Activated CD8-positive, alpha-beta memory T cell treated with anti-CD3 and anti-CD28 coated beads for 1 hour (primary cell): ENCODE measurements at places on chromosomes 1 and 21.

GRCh38 chr1:170095976-170096748 lies 21.7 kb upstream of the KIFAP3 start:
- no peak for DNase-seq

DNA sequence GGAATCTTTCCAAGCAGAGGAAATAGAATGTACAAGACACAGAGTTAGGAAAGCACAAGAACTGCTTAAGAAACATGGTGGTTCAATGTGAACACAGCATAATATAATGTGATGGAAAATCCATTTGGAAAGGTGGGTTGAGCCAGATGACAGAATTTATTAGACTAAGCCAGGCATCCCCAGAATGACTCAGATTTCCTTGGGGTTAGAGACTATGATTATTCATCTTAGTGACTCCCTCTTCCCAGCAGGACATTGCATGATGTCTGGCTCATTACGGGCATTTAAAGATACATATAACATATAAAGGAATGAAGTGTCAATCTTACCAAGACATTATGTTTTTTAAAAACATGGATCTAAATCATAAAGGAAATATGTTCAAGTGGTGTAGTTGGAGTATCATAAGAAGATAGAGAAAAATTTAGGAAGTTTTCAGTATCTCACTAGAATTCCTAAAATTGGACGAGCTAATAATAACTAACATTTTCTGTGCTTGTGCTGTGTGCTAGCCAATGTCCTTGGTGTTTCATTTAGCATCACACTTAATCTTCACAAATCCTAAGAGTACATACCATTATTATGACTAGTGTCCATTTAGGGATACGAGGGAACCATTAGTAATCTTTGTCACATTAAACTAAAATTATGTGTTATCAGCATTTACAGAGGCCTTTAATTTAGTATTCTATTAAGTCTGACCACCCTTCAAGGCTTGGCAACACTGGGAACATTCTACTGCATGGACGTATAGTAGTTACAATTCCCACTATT lies 41.0 kb upstream of the ST6GALNAC5 start:
- no peak for DNase-seq

DNA sequence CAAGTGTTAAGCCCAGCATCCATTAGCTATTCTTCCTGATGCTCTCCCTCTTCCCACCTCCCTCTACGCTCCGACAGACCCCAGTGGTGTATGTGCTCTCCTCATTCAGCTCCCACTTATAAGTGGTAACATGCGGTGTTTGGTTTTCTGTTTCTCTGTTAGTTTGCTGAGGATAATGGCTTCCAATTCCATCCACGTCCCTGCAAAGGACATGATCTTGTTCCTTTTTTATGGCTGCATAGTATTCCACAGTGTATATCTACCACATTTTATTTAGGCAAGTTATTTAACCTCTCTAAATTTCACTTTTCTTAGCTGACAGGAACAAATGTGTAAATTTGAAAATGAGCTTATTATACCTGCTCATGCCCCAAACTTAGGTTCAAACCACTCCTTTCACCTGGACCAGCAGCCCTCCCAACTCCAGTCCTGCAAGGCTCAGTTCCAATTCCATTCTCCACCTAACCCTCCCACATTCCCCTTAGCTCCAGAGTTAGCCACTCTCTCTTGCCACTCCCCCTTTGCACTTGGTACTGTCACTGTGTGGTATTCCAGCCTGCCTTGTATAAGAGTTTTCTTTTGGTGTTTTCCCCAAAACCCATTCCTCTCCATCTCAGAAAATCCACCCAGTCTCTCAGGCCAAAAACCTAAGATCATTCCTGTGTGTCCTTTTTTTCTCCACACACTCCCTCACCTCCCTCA lies 1.7 kb upstream of the PEF1 start:
- no peak for DNase-seq

DNA sequence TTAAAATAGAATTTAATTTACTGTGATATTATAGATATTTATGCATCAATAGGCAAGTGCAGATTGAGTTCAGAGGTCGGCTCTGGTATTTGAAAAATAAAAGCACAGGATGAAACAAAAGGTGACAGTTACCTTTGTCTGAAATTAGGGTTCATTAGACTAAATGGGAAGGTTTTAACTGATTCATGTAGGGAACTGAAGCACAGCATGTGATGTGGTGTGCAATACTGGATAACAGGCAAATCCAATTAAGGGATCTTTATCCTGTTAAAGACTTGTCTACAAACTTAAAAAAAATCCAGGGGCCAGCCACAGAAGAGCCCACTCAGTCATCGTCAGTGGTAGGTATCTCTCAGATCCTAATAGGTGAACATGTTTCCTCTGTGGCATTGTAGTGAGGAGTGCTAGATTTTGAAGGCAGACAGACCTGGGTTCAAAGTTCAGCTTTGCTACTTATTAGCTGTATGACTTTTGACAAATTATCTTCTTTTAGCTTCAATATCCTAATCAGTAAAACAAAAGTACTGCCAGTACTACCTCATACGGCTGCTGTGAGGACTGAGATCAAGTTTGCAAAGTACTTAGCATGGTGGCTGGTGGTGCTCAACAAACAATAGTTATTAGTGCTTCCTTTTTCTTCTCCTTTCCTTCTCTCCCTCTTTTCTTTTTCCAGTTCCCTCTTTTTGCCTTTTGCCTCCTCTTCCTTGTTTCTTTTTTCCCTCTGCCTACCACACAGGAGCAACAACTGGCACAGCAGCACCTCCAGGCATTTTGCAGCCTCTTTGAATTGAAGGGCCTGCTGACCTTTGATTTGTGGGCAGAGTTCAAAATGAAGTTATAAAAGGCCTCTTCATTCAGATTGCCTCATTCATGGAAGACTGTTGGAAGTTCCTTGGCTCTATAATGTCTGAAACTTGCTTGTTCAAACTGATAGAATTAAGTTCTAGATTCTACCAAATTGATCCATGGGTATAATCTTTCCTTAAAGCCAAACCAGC lies 44.9 kb upstream of the FOXD3 start:
- no peak for DNase-seq

DNA sequence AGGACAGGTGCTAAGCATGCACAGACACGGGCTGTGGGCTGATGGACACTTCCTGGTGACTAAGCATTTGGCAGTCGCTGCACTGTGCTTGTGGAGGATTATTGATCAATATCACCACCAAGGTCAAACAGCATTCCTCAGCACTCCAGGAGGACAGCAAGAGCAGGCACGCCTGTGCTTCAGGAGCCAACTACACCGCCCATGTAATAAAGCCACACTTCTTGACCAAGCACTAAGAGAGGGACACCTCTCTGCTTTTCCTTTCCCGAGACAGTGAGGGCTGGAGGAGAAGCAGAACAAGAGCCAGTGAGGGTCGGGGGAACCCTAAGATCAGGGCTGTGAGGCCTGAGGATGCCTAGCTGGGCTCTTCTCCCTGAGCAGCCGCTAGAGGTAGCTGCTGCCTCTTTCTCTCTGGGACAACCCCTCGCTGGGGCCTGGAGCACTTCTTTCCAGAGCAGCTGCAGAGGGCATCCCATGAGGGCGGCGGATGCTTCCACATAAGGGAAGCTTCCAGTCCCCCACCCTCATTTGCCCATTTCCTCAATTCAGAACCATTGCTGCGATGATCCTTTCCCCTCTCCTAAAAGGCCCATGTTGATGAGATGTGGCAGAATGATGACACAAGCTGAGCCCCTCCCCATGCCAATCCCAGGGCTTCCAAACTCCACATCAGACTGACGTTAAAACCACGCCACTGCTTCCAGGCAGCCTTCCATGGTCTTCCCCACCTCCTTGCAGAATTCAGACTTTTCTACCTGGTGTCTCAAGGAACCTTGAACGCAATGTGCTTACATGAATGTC lies 19.1 kb downstream of the RAB7B start:
- DNase-seq: no peak

GRCh38 chr1:220696863-220697231 lies 6.7 kb downstream of the C1orf115 start:
- DNase-seq: no peak

- DNase-seq: no peak
These were observed 13.1 kb downstream of the TIMM17A start for GRCh38 chr1:201968202-201968925.

DNA sequence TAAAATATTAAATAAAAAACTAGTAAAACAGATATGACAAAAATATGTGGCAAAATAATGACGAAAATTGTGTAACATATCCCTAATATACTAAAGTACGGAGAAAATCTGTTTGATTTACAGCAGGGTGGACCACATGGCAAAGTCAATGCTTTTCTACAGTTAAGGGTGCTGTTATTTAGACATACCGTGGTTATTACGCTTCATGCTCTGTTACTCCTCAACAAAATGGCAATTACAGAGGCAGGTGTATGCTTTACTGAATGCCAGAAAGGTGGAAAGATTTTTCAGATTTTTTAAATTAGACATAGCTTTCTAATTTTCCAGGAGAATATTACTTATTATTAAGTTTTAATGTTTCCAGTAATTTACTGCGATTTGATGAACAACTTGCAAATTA lies 343.9 kb upstream of the DPYD start:
- DNase-seq: no peak

DNA sequence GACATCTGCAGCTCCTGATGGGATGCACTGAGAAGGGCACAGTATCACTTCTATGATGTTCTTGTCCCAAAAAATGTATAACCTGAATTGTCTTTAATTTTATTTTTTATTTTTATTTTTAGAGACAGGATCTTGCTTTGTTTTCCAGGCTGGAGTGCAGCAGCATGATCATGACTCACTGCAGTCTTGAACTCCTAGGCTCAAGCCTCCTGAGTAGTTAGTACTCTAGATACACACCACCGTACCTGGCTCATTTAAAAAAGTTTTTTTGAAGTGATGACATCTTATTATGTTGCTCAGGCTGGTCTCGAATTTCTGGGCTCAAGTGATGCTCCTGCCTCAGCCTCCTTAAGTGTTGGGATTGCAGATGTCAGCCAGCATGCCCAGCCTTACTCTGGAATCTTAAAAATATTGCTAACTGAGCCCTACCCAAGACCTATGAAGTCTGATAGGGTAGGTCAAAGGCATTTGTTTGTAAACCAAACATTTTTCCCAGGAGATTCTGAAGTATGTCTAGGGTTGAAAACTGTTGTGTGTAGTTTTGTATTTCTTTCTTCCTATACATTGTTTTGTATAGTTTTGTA lies 68.9 kb downstream of the ATF6 start:
- DNase-seq: no peak

DNA sequence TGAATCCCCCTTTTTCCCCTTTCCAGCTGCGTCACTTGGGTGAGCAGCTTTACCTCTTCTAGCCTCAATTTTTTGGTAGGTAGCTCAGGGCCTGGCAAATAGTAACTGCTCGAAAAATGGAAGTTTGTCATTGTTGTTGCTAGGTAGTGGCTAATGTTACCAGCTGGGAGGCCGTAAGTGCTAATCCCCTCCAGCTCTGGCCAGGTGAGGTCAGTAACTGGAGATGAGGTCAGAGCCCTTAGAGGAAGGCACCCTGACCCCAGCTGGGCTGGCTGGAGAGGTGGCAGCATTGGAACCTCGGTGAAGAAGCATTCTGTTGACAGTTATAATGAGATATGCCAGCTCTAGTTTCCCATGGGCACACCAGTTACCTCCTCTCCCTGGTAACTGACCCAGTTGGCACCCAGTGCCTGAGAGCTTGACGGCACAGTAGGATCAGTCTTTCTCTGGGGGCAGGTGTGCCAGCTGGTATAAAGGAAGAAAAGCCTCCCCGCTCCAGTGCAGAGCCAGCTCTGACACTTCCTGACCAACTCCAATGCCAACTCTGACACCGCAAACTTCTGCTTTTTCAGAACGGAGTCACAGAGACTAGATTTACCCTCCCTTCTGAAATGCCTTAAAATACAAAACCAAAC lies 35.0 kb upstream of the SLC2A1 start:
- no peak for DNase-seq

DNA sequence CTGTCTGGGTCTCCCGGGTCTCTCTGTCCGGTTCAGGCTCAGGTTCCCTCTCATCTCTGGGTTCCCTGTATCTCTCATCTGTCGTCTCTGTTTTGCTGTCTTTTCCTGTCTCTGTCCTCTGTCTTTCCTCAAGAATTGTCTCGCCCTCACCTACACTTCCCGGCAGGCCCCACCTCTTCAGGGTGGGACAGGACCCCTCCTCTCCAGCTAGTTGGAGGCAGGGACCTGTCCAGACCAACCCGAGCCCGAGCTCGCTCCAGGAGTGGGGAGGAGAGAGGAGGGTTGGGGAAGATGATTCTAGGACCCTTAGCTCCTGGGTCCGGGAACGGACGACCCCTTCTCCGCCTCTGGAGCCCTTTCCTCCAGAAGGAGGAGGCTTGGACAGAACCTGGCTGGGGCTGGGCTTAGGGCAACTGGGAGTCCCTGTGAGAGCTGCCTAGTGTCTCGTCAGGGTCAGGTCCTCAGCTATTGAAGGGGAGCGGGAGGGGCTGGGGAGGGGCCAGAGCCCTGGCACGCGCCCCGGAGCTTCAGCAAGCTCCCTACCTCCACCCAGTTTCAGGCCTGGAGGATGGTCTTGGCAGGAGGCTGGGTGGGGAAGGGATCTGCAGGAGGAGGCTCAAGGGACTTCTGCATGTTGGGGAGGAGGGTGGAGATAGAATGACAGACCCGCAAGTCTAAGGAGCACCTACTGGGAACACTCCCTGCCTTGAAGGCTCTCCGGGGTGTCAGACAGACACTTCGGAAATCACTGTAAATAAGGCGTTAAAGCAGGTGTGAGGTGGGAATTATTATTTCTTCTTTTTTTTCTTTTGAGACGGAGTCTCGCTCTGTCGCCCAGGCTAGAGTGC lies 26.3 kb upstream of the EPB41 start:
- no peak for DNase-seq

DNA sequence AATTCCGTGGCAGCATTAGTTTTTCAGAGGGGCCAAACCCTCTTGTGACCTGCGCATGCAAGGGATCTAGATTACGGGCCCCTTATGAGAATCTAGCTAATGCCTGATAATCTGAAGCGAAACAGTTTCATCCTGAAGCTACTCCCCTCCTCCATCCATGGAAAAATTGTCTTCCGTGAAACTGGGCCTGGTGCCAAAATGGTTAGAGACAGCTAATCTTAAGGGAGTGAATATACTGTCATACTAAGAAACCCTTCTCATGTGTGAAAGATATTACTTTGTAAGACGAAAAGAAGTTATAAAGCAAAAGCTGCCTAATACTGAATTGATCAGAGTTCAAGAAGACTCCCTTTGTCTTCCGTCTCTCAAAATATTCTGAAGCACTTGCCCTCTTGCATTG lies 166.3 kb downstream of the DUSP10 start:
- no peak for DNase-seq

- DNase-seq: no peak
These were observed 32.6 kb downstream of the PIGM start for GRCh38 chr1:159999204-159999603.

GRCh38 chr1:112737573-112737972 lies 22.4 kb upstream of the PPM1J start:
- no peak for DNase-seq

DNA sequence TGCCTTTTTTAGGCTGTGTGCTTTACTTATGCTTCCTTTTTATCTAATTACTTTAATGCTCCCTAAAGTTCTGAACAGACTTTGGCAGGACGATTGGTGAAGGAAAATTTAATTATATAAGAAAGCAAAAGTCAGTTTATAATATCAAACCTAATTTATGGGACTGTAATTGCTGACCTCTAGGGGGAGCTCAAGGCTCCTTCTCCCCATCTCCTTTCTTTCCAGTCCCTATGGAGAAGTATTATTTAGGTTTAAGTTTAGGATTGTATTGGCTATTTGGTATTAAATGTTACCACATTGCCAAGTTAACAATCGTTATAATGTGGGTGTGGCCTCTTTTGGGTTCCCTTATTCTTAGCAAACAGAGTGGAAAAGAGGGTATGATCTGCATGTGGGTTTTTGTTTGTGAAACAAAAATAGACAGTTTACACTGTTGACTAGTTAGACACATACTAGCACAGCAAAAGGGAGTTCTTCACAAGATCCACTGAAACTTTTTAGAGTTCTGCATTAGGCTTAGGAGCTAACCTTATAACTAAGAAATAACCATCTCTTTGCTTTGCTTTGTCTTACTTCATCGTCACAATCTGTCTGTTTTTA lies 48.2 kb upstream of the TNFSF4 start:
- no peak for DNase-seq
